Right renal pelvis (tissue), 4 donors: ENCODE measurements at places on chromosomes 6 and 20.

GRCh38 chr6:154656660-154657059, 76.6 kb upstream of the SCAF8 start:
- DNase-seq, result no peak

DNA sequence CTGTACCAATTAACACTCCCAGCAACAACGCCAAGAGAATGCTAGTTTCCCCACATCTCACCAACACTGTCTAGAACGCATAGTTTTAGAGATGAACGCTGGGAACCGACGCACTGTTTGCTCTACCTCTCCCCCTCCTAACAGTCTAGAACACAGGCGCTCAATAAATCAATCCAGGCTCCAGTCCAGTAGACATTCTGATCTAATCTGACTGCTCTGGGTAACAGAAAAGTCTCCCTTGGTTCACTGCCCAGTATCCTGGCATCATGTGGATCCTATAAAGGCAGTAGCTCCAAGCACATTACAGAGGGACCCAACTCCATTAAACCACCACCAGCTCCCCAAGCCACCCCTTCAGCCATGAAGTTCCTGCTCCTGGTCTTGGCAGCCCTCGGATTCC, at the start of gene DEFB132:
Gene DEFB132, plus strand, starts transcription at position 306 of the 400 bp plus-strand sequence. Its CDS starts 55 bp downstream, at position 361.
- no peak for DNase-seq

DNA sequence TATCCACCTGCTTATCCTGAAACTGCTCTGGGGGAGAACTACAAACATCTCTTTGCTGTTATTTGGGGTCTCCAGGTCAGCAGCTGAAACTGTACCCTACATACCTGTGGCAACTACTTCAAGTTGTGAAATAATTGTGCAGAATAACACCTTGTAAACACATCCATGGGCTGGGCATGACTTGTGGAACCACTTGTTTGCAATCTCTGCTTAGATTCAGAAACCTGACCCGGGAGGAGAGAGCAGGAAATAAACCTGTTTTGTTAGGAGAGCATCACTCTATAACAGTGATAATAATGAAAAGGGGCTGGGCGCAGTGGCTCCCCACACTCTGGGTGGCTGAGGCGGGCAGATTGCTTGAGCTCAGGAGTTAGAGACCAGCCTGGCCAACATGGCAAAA, 183.1 kb downstream of the NFATC2 start:
- no peak for DNase-seq

DNA sequence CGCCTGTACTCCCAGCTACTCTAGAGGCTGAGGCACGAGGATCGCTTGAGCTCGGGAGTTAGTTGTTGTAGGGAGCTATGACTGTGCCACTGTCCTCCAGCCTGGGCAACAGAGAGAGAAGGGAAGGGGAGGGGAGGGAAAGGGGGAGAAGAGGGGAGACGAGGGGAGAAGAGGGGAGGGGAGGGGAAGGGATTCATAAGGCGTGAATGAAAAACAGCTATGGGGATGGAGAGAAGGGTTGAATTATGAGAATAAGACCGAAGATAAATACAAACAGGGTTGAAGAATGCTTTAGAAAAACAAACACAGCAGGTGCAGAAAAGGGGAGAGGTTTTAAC, 106.0 kb downstream of the TRIM27 start:
- DNase-seq, result no peak

DNA sequence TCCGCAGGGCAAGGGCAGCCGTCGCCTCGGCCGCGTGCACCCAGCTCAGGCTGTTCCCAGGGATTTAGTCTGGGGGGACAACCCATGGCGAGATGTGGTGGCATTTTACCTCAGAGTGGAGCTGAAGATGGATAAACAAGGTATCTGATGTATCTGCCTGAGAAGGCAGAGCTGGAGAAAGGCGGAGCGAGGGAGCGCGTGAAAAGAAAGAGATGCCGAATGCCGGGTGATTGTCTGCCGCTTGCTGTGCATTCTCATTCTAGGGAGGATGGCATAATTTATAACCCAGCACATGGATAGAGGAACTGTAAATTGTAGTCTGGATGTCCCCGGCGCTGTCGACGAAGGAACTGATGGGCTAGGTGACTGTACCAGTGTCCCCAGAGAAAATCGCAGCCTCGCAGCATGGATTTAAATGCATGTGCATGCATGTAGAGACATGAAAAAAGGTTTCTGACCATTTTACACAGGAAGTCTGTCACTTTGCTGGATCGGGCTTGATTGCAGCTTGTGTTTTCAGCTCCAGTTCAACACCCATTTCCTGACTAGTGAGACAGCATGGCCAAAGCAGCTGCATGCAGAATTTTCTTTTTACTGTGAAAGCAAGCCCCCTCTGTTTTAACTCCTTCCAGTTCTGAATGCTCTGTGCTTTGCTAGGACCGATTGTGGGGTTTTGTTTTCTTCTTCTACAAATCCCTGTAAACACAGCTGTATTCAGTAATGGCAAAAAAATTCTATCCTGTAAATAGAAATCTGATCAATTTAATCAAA, 149.7 kb downstream of the PRL start:
- no peak for DNase-seq

DNA sequence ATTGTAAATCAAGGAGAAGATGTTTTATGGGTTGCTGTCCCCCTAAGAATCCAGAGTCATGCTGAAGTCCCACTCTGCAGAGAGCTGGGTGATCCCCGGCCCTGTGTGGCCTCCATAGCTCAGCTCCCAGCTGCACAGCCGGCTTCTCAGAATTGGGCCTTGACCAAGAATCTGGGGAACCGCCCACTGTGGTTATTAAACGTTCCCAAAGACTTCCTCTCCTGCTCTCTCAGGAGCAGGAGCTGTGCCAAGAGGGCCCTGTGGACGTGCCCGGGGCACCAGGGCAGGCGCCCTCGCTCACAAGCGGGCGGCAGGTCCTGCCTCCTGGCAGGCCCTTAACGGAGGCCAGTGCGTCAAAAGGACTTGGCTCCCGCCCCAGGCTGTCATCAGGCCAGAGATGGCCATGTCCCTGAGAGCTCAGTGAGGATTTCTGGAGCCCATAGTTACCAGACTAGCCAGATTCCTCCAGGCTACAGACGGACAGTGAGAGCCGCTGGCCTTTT, 30.4 kb downstream of the ZC3H12D start:
- no peak for DNase-seq

DNA sequence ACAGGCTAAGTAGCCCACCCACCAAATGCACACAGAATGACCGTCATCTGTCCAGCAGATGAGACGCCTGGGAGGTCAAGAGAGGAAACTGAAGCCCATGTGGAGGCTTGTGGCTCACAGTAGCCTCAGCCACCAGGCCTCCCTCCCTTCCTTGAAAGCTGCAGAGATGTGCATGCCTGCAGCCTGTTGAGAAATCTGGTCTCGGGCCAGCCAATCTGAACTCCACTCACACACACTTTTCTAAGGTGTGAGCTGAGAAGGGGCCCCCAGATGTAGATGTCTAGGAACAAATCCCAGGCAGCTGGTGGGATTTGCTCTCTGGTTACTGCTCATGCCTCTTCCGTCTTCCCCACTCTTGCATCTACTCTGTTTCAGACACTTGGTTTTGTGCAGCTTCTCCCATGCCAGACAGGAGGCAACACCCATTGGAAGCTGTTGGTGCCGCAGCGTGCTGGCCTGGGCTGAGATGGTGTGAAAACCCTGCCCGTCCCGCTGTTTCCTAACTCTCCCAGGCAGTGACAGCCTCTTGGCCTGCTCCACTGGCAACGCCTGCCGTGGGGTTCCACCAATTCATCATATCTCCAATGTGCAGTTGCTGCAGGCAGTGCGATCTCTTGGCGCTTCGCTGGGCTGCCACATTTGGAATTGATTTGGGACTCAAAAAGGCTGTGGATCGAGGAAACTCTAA, 24.1 kb upstream of the PAX1 start:
- no peak for DNase-seq

- DNase-seq, result no peak
Measured at GRCh38 chr20:37911838-37912281, 8.9 kb downstream of the VSTM2L start.

DNA sequence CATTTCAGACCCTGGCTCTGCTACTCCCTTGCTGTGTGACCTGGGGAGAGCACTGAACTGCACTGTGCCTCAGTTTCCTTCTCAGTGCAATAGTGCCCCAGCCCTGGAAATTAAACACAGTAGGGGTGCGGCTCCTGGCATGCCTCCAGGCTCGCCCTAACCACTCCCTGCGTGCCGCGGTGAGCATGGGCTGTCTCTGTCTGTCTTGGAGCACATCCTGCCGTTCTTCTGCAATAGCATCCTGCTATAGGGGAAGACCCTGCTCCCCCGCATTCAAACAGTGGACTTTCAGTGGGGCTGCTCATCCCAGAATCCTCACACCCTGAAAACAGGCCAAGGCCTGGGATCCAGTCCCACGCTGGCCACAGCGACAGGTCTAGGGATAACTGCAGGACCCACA, 129.5 kb downstream of the FOXC1 start:
- no peak for DNase-seq

- no peak for DNase-seq
Measured at GRCh38 chr6:91243436-91243835, 656.6 kb upstream of the MAP3K7 start.

- no peak for DNase-seq
Measured at GRCh38 chr6:125832391-125833117, 41.8 kb downstream of the NCOA7 start.

DNA sequence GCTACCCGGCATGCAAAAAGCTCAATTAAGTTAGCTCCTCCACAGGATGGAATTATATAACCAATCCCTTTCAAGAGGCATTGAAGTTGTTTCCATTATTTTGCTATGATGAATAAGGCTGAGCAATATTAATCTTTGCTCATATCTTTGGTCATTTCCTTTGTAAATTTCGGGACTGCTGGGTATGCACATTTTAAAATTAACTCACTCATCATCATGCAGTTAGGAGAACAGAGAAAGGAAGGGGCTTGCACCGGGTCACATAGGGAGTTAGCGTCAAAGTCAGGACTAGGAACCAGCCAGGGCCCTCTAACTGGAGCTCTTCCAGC, 430 bp upstream of the FAM110A start:
- no peak for DNase-seq

DNA sequence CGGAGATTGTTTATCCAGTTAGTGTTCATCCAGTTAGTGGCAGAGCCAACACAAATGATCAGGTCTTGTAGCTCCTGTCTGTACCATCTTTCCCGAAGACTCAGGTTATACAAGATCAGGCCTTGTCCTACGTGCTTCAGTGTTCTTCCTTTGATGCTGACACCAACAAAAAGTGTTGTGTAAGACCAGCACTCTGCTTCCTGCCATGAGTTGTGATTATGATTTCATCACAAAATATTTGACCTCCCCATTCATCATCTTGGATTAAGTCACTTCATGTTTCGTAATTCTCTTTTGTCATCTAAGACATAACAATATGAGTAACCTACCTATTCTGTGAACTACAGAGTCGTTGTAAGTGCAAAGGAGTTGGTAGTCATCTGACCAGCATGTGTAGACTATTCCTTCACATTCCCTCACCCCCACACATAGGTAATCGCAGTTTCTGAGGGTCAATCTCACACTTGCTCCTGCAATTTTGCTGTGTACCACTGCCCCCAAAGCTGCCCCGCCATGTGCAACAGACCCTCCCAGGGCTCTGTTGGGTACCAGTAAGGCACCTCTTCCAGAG, 135.6 kb upstream of the SLC22A23 start:
- no peak for DNase-seq

- no peak for DNase-seq
Measured at GRCh38 chr6:15398633-15399275, 152.9 kb downstream of the JARID2 start.

GRCh38 chr20:45427236-45428149, 11.6 kb downstream of the PIGT start:
- DNase-seq, result no peak

GRCh38 chr6:29796026-29796425, 31.6 kb upstream of the HLA-G start:
- DNase-seq, result no peak

GRCh38 chr6:1624058-1624850, 14.5 kb downstream of the FOXC1 start:
- no peak for DNase-seq

DNA sequence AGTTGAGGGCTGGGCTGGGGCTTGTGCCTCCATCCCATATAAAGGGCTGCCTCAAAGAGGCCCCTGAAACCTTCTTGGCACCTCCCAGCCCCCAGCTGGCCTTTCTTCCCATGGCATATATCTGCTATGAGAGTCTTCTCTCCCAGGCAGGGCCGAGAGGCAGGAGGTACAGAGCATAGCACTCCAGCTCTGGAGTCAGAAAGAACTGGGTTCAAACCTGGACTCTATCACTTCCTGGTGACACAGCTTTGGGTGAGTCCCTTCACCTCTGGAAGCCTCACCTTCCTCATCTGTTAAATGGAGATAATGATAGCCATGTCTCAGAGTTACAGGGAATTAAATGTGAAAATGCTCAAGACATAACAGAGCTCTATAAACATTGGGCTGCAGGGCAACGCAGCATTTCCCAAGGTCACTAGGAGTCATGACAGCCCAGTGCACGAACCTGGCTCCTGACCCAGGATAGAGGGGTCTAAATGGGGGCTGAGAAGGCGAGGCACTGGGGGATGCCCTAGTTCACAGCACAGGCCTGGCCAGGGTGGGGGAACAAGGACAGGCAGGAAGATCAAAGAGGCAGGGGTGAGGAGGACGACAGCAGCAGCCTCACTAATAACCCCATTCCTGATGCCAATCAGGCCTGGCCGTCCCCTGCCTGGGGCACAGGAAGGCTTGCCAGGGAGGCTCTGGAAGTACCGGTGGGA, 1.9 kb downstream of the FAM83C start:
- no peak for DNase-seq

GRCh38 chr6:6771964-6772363, 183.4 kb downstream of the LY86 start:
- DNase-seq, result no peak

GRCh38 chr6:34285448-34286164, 36.8 kb upstream of the SMIM29 start:
- DNase-seq, result no peak

DNA sequence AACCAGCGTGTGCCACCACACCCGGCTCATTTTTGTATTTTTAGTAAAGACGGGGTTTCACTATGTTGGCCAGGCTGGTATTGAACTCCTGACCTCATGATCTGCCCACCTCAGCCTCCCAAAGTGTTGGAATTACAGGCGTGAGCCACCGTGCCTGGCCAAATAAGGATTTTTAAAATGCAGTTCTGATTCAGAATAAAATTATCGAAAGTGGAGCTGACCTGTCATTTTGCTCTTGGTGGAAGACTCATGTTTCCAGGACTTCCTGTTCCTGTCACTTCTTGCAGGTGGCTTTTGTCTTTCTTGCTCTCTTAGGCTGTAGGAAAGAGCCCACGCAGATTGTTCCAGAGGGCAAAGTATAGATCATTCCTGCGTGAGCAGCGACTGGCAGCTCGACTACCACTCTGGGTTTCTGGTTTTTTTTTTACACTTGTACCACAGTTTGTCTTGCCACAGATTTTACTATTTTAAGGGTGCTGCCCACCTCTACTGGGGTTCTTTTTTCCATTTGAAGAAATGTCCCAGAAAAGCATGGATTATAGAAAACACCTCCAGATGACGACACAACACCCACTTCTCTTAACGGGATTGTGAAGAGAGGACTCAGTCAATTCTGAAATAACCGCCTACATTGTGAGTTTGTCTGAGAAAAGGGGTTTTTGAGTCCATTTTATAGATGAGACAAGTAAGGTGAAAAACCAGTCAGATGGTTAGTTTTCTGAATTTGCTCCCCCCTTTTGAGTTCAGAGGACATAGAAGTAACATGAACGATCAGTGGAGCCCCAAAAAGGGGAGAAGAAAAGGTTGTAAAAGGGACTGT, 7.5 kb downstream of the JARID2 start:
- DNase-seq, result no peak
